CD4-positive, alpha-beta T cell treated with Interleukin-10 for 1 hour (primary cell): ENCODE measurements at places on chromosomes 16 and 17.

DNA sequence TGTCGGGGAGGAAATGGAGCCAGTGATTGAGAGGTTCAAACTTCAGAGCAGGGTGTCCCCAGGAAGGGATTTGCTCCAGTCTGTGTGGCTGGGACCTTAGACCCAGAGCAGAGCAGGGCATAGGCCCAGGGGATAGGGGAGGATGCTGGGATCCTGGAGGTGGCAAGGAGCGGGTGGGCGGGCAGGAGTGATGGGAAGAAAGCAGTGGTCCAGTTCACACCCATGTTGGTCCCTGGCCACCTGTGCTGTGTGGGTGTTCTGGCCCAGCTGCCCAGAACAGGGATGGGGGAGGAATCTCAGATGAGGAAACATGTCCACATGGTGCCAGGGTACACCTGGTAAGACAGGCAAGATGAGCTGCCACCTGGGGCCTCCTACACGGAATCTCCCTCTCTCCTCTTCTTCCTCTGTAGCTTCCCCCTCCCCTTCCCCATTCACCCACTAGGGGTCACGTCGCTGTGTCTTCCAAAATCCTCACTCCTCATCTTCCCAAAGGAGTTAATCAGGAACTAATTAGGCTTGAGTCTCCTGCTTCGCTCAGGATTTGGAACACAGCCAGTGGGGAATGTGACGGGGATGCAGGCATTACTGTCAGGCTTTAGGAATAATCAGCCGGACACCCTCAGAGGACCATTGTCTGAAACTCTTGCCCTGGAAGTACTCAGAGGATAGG lies 2.3 kb downstream of the BEAN1 start:
- no peak for DNase-seq

GRCh38 chr16:57600048-57600835 lies 28.2 kb upstream of the ADGRG1 start:
- DNase-seq: peak; percentile 35

- no peak for DNase-seq
These were observed 1.9 kb downstream of the NQO1 start for GRCh38 chr16:69724414-69724873.

DNA sequence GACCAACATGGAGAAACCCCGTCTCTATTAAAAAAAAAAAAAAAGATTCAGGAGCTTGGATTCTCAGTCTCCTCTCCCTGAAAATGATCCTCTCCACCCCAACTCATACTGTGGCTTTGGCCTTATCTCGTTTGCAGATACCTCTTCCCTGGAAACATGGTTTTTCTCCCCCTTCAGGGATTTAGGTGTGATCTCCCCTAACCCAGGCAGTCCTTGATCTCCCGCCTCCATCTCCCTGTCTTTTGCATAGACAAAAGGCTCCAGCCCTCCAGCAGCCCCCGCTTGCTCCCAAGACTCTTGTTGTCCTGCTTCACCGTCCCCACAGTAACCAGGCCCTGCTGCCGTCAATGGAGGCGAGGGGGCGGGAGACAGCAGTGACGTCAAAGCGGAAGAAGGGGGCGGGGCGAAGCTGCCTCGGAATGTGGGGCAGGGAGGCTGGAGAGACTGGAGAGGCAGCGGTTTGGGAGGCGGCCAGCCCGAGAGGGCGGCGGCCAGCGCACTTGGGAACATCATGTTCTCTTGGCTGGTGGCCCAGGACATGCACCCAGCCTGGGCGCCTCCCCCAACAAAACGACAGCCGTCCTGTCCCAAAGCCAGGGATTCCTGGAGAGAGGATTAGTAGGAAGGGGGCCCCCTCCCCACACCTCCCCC lies 1.9 kb upstream of the PER1 start:
- DNase-seq: peak; percentile 95

DNA sequence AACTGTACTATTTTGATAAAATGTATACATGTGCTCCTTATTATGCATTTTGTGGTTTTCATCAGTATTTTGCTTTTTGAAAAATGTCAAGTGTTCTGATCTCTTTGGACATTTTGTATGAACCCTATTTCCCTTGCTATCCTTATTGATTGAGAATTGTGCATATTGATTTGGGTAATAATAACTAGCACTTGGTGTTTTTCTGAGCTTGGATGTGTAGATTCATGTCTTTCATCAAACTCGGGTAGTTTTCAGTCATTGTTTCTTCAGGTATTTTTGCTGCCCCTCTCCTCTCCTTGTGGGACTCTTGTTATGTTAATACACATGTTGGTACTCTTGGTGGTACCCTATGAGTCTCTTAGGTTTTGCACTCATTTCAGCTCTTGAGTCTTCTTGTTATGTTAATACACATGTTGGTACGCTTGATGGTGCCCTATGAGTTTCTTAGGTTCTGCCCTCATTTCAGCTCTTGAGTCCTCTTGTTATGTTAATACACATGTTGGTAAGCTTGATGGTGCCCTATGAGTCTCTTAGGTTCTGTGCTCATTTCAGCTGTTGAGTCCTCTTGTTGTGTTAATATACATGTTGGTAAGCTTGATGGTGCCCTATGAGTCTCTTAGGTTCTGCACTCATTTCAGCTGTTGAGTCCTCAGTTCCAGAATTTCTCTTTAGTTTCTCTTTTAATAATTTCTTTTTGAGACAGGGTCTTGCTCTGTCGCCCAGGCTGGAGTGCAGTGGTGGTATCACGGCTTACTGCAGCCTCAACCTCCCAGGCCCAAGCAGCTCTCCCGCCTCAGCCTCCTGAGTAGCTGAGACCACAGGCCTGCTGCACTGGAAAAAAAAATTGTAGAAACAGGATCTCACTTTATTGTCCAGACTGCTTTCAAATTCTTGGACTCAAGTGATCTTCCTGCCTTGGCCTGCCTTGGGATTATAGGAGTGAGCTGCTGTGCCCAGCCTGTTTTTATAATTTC lies 19.3 kb downstream of the ZNF750 start:
- no peak for DNase-seq

DNA sequence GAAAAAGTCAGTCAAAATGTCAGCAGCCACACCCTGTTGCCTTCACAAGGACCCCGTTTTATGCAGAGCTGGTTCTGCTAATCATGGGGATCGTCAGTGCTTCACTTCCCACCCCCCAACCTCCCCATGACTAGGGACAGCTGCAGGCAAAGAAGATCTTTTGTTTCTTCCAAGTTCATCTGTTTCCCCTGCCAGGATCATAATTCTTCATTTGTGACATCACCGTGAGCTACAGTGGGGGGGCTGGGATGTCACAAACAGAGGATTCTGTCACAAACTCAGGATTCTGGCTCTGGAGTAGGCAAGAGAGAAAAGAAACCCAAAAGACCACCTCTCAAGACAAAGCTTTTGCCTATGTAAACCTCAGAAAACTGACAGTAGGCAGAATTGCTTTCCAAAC lies 24.7 kb downstream of the DNAJC7 start:
- DNase-seq: no peak
